ENCODE measurements at places on chromosomes 7 and 10.

DNA sequence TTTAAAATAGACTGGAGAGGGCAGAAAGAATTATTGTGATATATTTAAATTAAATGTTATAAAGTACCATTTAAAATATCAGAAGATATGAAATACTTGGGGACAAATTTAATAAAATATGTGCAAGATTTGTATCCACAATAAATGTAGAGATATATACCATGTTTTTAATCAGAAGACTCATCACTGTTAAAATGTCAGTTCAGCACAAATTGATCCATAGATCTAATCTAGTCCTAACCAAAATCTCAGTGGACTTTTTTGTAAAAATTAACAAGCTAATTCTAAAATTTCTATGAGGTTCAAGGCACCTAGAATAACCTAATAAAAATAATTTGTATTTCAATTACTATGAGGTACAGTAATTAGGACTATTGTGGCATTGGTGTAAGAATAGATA lies 96.4 kb downstream of the CTNNA3 start:
- no peak for DNase-seq

DNA sequence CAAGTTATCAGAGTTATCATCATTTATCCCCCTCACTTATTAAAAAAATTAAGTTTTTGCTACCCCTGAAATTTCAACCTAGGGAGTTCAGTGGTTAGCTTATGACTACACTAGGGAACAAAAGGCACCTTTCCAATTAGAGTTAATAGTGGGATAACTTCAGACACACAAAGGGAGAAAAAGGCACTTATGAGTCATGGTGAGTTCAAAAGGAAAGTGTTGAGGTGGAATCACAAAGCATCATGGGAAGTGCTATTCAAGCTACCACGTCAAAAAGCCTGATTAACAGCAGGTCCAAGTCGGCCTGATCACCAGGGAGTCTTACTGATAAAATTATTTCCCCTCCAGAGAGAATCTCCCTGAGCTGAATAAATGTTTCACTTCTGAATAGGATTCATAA lies 165.7 kb downstream of the C7orf25 start:
- DNase-seq: no peak

GRCh38 chr7:93765475-93765874 lies 125.1 kb downstream of the TFPI2 start:
- DNase-seq: no peak

GRCh38 chr7:157684909-157685429 lies 348.2 kb downstream of the DNAJB6 start:
- DNase-seq: no peak

DNA sequence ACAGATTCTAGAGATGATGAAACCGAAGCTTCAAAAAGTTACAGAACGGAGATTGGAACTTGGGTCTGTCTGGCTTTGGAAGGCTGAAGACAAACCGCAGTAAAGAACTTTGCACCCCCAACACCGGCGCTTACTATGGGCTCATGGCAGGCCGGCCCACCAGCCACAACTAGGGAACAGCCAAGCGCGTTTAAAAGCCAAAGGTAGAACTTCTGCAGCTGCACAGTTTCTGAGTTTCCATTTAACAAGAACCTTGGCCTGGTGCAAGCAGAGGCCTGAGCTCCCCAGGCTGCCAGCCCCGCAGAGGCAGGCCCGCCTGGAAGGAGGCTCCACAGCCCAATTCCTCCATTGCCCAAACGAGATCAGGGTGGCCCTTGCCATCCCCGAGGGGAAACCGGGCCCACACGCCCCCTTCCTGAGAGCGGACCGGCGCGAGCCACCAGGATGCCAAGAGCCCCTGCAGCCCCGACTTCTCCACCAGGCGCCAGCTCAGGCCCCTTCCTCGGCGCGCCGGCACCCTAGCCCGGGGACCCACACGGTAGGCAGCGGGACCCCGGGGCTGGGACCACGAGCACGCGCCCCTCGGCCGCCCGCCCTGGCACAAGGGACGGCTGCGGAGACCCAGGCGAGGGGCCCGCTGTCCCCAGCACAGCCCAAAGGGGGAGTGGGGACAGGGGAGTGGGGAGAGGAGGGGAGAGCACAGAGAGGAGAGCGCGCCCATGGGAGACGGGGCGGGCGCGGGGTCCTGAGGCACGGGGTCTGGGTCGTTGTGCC lies 566 bp downstream of the MAD1L1 start:
- no peak for DNase-seq

- DNase-seq: no peak
These were observed 53.3 kb downstream of the DNAJB6 start for GRCh38 chr7:157389951-157390730.

- DNase-seq: no peak
These were observed 31.6 kb downstream of the ADRA2A start for GRCh38 chr10:111108441-111108840.

DNA sequence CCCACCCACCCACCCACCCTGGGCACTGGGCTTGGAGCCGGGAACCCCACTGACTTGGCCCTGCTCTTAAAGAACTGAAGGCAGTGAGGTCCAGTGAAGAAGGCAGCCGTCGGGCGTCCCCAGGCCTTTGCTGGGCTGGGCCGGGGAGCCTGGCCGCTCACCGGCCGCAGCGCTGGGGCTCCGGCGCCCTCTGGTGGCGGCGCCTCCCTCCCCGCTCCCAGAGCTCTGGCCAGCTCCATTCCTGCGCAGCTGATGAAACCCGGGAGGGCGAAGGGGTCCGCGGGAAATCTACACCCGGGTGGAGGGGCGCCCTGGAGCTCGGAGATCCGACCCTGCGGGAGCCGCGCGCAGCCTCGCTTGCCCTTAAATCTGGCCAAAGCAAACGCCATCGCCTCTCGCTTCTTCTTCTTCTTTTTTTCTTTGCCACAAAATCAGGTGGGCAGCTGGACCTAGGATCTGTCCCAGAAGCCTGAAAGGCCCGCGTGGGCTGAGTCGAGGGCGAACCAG lies 1.7 kb upstream of the CXCL12 start:
- DNase-seq: peak; percentile 40

- peak; percentile 29 for DNase-seq
These were observed 4.0 kb upstream of the SH3PXD2A start for GRCh38 chr10:103859161-103860086.

GRCh38 chr10:95837356-95837776 lies 70.4 kb upstream of the CC2D2B start:
- DNase-seq: no peak

DNA sequence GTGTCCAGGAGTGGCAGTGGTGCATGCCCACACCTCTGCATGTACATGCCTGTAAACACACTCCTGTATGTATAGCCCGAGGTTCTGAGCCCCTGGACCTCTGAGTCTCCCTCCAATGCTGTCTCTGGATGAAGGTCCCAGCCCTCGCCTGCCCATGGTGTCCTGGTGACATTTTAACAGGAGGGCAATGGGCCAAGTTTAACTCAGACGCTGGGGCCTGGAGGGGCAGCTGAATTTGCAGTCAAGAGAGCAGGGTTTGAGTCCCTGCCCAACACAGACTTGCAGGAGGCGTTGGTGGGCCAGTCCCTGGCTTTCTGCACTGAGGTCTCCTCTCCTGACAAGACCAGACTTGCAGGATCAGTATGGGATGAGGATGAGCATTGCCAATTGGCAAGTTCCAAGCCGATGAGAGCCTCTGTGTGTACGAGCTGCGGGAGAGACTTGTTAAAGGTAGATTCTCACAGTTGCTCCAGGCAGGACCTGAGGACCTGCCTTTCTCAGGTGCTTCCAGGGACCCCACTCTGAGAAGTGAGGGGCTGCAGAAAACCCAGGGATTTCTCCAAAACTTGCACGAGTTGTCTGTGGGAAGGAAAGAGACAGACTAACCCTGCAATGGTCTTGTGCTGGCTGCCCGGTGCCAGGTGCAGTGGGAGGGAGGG lies 141.9 kb downstream of the ELFN1 start:
- DNase-seq: no peak

DNA sequence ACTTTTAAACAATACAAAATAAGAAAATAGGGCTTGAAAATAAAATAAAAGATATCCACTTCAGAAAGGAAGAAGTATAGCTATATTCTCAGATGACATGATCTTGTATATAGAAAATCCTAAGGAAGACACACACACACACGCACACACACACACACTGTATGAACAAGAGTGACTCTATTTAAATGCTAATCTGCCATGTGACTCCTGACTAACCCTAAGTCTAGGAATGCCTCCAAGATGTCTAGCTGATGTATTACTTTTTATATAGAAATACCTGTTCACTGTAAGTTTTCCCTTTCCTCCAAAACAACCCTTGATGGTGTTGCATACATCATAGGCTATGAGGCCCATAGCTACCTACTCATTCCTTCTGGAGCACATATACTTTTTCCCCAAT lies 173.1 kb upstream of the LRRTM3 start:
- DNase-seq: no peak

Measured in stimulated activated CD4-positive, alpha-beta T cell treated with anti-CD3 and anti-CD28 coated beads, Interleukin-4, amount 100 ng/mL, for 4 hours (primary cell).